ENCODE measurements at places on chromosomes 7 and 10.

DNA sequence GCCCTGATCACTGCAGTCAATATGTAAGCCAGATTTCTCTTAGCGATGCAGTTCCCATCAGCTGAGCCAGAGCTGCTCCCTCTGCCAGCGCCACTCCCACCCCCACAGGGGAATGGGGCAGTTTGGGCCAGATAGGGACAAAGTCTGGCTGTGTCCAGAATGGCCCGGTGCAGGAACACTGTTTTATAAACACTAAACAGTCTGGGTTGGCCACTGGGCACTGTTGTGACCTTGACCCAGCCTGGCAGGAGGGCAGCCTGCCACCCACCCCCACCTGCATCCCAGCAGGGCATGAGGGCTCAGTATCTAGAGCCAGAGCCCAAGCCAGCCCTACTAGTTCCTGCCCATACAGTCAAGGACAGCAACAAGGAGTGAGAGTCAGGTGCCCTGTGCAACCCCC lies 1.3 kb downstream of the OGDHL start:
- no peak for DNase-seq

GRCh38 chr7:41918597-41918996 lies 215.7 kb upstream of the INHBA start:
- no peak for DNase-seq

GRCh38 chr7:146096994-146097393 lies 19.6 kb upstream of the CNTNAP2 start:
- no peak for DNase-seq

- no peak for DNase-seq
Measured at GRCh38 chr10:70629338-70629737, 26.8 kb upstream of the PRF1 start.

DNA sequence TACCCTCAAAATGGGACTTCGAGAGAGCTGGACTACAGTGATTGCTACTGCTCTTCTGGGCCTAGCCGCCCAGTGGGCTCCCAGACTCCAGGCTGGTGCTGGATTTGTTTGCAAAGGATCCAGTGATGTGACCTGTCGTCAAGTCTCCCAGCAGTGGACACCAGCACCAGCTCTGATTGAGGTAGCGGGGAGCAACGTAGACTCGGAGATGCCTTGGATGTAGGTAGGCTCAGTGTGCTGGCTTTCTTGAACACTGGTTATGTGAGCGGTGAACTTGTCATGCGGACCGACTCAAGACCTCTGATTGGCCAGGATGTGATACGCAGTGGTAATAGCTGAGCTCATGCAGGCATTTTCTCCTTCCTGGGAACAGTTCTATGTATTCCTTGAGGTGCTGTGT lies 19.4 kb downstream of the AKR1C2 start:
- no peak for DNase-seq

- no peak for DNase-seq
Measured at GRCh38 chr10:121845044-121845784, 82.6 kb downstream of the ATE1 start.

DNA sequence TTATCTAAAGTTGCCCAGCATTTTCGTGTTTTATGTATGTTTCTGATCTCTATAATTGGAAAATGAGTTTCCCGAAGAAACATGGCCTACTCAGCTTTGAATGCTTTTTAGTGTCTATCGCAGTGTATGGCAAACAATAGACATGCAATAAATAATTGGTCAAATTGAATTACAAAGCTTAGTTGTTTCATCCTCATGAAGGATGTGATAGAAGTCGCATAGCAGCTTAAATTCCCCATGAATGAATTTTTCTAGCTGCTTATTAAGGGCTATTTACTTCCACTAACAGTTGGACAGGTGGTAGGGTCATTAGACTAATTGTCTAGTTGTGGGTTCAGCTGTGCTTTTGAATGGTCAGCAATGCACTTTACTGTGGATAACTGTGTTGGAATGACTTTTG lies 467.3 kb upstream of the MBL2 start:
- DNase-seq: no peak

- DNase-seq: no peak
Measured at GRCh38 chr7:7861211-7861633, 107.4 kb upstream of the GLCCI1 start.

GRCh38 chr10:2905851-2906250 lies 161.5 kb upstream of the PFKP start:
- DNase-seq: no peak

DNA sequence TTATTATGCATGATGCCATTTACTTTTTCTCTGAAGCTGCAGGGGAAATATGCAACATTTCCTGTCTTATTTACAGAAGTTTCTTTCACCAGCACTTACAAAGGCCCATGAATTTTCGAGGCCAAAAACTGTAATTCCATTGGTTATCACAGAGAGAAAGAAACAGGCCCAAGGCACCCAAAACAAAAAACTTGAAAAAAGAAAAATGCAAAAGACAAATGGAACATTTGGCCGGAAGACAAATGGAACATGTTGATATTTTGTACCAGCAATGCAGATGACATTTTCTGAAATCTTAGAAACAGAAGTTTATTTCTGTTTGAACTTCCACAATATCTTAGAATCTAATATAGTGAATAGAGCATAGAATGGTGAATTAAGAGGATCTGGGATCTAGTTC lies 56.3 kb upstream of the PNLIP start:
- no peak for DNase-seq

DNA sequence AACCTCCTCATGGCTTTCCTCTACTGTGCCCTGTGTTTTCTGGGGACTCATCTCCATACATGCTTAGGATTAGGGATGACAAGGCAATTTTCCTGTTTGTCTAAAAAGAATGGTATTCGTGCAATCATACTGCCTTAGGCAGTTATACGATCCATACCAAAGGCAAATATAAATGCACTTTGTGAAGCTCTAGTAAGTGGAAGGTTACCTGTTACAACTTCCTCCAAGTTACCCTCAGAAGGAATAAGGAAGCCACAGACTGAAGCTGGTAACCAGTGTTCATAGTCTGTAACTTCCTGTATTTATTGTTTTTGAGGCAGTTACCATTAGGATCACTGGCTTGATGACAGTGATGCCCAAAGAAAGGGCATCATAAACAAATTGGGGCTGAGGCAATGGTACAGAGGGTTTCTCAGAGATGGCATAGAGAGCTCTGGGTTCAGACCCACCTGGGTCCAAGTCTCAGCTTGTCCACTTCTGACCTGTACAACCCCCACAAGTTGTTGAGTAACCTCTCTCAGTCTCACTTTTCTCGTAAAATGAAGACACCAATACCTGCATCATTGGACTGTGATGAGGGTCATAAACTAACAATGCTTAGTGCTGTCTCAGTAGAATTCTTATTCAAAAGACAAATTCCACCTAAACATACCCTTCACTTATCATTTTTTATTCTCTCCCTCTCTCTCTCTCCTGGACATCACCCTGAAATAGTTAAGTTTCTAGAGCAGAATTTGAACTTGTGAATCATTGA lies 138.2 kb downstream of the ELMO1 start:
- no peak for DNase-seq

GRCh38 chr7:155819186-155819585 lies 6.9 kb upstream of the SHH start:
- no peak for DNase-seq

DNA sequence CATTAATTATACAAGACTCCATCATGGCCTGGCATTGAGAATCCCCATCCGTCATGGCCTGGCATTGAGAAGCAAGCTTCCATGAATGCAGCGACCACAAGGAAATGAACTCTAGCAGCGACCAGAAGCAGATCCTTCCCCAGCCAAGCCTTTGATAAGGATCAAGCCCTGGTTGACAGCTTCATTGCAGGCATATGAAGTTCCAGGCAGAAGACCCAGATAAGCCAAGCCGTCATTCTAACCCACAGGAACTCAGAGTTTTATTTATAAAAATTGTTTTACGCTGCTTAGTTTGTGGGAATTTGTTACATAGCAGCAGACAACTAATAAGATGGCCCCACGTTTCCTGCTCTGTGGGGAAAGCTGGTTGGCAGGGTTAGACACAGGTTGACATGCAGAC lies 642.3 kb downstream of the GATA3 start:
- no peak for DNase-seq

GRCh38 chr10:125259651-125260050 lies 99.3 kb upstream of the CTBP2 start:
- no peak for DNase-seq

- DNase-seq: no peak
Measured at GRCh38 chr10:78925800-78926319, 142.9 kb upstream of the ZMIZ1 start.

DNA sequence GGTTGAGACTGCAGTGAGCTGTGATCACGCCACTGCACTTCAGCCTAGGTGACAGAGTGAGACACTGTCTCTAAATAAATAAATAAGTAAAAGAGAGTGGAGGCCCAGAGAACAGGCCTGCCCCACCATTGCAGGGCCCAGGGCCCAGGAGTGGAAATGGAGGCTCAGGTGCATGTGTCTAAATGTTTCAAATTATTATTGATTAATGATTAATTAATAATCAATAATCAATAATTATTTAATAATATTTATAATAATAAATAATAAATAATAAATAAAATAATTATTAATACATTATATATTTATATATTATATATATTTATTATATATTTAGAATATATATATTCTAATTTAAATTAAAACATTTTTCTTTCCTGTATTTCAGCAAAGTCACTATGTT lies 53.7 kb upstream of the ZRANB1 start:
- no peak for DNase-seq

GRCh38 chr10:62336404-62336803 lies 37.8 kb upstream of the ZNF365 start:
- no peak for DNase-seq

- DNase-seq: no peak
Measured at GRCh38 chr7:18685971-18686370, 190.4 kb downstream of the HDAC9 start.

- DNase-seq: no peak
Measured at GRCh38 chr10:72729528-72729927, 37.6 kb downstream of the MCU start.

DNA sequence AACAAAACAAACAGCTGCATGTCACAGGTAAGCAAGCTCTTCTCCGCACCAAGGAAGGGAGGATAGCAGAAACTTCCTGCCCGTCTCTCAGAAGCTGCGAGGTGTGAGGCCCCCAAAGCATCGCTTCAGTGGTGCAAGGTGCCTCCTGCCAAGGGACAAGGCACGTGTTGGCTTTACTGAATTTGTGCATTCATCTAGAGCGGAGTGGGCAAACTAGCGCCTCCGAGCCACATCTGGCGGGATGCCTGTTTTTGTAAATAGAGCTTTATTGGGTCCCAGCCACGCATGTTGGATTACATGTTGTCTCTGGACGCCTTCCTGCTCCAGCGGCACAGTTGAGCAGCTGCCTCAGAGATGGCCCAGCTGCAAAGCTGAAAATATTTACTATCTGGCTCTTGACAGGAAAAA lies 27.7 kb downstream of the PHYH start:
- no peak for DNase-seq

DNA sequence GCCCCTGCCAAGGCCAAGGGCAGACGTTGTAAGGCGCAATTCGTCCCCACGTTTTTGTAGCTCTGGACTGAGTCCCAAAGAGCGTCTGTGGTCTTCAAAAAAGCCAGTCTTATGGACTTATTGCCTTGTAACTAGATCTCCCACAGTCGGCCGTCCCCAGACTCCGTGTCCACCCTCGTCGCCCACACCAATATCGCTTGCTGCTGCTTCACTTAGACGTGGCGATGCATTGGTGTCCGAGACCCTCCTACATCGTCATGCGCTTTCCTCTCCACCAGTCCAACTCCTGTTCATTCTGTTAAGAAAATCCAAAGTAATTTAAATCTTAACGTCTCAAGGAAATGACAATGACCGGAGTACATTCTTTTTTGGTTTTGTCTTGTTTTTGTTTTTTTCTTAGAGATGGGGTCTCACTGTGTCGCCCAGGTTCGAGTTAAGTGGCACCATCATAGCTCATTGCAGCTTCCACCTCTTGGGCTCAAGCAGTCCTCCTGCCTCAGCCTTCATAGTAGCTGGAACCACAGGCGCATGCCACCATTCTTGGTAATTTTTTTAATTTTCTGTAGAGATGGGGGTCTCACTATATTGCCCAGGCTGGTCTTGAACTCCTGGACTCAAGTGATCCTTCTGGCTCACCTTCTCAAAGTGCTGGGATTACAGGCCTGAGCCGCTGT lies 851 bp downstream of the KIFBP start:
- DNase-seq: no peak

- DNase-seq: no peak
Measured at GRCh38 chr10:27241010-27241651, 534 bp upstream of the ACBD5 start.

- DNase-seq: no peak
Measured at GRCh38 chr10:70271996-70272924, 11.5 kb downstream of the NPFFR1 start.

DNA sequence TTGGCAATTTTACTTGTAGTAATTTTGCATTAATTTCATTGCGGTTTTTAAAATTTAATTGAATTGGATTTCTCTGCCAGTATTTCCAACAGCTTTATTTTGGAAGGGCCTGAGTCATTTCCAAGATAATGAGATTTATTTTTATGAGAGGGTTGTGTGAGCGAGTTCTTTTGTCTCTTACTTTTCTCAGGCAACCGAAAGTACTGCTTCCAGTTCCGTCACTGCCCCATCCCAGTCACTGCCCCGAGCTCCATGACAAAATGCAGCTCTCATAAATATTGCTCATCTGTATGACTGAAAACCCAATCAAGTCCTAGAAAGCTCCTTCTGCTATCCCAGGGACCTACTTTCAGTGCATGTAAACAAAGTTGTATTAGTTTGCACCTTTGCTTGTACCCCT lies 468.4 kb upstream of the SEMA3D start:
- no peak for DNase-seq

DNA sequence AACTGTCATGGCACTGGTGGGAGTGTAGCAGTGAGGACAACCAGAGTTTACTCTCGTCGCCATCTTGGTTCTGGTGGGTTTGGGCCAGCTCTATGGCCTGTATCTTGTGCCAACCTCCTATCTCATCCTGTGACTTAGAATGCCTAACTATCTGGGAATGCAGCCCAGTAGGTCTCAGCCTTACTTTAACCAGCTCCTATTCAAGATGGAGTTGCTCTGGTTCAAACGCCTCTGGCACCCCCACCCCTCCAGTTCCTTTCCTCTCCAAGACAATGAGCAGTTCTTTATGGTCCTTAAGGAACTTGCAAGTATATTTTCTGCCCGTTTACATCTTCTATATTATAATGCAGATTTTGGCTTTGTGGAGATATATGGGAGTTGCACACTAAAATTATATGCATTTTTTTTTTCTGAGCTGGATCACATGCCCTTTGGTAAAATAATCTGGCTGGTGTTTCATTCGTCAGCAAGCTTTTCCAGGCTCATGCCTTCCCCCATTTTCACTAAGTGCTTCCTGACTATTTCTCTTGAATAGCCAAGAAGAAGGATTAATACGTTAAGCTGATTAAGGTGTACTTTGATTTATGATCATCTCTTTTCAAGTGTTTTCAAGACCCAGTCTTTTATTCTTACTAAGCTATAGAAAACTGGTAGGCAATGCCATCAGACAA lies 11.2 kb upstream of the WIPF3 start:
- no peak for DNase-seq

DNA sequence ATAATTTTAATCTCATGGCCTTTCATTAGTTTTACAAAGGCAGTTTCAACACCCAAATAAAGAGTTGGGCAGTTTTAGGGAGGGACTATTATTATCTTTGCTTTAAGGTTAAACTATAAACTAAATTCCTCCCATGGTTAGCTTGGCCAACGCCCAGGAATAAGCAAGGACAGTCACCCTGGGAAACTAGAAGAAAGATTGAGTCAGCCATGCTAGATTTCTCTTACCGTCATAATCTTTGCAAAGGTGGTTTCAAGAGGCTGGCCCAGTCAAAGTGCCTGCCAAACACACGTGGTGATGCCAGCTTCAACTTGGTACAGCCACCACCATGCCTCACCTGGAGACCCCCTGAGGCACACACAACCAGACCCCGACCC lies 317.4 kb upstream of the SP8 start:
- DNase-seq: no peak

GRCh38 chr10:5064656-5065055 lies 29.6 kb upstream of the AKR1C3 start:
- DNase-seq: no peak

Measured in stimulated activated CD4-positive, alpha-beta T cell treated with anti-CD3 and anti-CD28 coated beads, Interleukin-1b, Interleukin-23, amount 100 ng/mL, for 1 hour (primary cell).